Activated CD8-positive, alpha-beta memory T cell treated with anti-CD3 and anti-CD28 coated beads for 1 hour (primary cell): ENCODE measurements at places on chromosomes 3 and 15.

- no peak for DNase-seq
These were observed 3.3 kb upstream of the RCN2 start for GRCh38 chr15:76928201-76928600.

GRCh38 chr3:108806316-108806715 is 16.3 kb upstream of the TRAT1 start:
- no peak for DNase-seq

DNA sequence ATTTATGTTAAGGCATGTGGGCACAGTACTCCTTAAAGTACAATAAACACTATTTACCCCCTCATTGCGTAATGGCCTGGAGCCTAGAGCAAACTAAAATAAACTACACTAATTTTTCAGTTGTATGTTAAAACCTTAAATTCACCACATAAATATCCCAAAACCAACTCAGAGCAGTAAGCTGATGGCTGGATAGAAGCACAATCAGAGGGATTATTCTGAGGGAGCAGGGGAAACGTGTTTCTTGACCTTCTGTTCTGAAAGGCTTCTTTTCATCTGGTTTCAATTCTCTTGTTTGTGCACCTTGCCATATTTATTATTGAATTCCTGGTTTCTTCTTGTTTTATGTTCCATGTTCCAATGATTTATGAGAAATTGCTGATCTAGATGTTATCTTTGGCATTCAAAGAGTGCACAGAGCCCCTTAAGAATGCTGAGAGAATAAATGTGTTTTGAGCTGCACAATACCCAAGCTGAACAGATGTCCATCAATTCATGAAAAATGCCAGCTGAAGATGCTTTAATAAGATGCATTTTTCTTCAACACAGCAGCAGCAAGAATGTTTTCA is 29.6 kb downstream of the RPL22L1 start:
- DNase-seq, result no peak

DNA sequence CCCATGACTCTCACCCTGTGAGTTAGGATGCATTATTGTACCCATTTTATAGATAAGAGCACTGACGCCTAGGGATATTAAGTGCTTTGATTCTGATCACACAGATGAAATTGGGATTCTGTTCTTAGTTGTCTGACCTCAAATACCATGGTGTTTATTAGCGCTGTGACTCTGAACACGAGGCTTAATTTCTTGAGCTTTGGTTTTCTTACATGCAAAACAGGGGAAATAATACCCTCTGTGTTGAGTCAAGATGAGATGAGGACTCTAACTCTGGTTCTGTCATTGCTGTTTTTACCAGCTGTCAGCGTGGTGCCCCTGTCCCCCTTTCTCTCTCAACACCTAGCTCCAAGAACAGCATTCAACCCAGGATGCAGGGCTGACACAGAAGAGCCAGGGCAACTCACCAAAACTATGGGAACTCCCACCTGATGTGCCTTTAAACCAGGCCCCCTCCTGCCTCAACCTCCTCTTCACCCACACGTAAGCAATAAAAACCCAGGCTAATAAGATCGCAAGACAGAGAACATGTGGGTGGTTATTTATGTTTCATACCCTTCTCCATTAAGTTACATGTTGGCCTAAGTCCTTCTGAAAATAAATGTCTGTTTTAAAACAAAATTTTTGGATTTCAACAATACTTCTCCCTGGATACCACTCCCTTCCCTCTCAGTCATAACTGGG is 100.1 kb upstream of the SPATA12 start:
- no peak for DNase-seq

DNA sequence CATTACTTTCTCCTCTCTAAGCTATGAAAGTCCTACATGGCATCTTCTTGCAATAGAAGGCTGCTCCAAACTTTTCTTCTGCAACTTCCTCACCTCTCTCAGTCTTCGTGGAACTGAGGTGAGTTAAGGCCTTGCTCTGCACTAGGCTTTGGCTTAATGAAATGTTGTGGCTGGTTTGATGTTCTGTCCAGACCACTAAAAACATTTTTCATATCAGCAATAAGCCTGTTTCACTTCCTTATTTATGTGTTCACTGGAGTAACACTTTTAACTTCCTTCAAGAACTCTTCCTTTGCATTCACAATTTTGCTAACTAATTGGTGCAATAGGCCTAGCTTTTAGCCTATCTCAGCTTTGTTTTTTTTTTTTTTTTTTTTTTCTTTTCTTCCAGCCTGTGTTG is 335.3 kb upstream of the NECTIN3 start:
- DNase-seq, result no peak

- no peak for DNase-seq
These were observed 3.3 kb downstream of the CHAC1 start for GRCh38 chr15:40956541-40956982.

GRCh38 chr3:33718595-33718907 is 497 bp upstream of the CLASP2 start:
- no peak for DNase-seq

- no peak for DNase-seq
These were observed 40.1 kb downstream of the SETMAR start for GRCh38 chr3:4343258-4343657.

DNA sequence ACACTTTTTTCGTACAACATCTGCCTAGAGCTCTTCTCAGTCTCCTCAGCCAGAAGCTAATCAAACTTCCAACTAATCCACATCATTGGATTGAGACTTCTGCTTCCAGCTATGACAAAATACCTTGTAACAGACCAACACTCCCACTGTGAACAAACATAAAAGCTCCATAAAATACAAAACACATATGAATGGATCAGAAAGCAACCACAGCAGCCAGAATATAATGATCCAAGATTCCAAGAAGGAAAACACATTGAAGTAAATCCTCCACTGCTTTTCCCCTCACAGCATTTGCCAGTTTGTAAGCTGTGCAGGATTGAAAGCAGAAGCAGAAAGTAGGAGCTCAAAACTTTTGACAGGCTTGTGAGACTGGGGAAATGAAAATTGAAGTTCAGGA is 863.2 kb downstream of the TUSC7 start:
- DNase-seq, result no peak

DNA sequence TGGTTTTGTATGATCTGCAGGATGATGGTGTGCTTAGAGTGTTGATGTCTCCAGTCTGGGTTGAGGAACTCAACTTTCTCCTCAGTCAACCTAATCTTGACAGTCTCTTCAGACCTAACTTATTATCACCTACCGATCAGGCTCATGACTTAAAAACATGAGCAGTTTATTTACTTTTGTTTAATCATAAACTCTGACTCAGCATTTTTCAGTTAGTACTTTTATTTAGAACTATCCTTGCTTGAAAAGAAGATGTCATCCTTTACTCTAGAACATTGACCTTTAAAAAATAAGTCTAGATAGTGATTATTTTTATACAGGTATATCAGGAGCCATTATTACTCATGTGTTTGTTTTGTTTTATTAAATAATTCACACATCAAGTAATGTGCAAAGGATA is 414.8 kb downstream of the AGBL1 start:
- DNase-seq, result no peak

DNA sequence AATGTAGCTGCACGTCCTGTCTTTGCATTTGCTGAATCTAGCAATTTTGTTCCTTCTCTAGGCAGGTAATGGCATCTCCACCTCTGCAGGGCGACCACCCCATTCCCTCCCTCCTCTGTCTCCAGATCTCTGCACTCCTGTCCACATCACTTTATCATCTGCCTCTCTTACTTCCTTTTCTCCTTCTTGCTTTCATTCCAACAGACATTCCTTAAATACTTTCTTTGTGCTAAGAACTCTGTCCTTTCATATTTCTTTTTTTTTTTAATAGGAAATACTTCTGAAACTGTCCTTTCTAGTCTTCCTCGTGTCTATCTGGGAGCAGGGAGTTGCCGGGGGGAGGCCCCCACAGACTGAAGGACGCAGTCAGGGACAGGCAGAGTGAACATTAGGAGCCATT is 7.2 kb downstream of the ITIH3 start:
- no peak for DNase-seq
